ENCODE measurements at places on chromosomes 7 and 10.

- no peak for DNase-seq
Observed at GRCh38 chr10:131448171-131448570, 136.7 kb upstream of the TCERG1L start.

DNA sequence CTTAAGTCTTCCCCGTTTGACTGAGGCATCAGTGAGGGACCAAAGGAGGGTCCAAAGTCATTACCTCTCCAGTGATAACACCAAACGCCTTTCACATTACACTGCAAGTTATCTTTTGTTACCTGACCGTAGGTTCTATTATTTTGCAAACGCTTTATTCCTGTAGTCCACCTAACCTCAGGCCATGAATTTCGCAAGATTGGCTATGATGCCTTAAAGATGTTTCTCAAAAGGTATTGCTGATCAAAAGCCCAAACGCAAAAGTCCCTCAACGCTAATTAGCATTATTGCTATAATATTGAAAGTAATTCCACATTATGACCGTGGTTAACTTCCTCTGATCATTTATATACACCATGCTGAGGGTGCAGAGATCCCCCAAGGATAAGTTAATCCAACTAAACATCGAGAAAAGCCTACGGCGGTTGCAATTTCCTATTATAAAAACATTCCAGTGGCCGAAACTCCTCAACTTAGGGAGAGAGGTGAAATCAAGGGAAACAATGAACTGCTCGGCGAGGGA lies 649 bp downstream of the DNA2 start:
- no peak for DNase-seq

DNA sequence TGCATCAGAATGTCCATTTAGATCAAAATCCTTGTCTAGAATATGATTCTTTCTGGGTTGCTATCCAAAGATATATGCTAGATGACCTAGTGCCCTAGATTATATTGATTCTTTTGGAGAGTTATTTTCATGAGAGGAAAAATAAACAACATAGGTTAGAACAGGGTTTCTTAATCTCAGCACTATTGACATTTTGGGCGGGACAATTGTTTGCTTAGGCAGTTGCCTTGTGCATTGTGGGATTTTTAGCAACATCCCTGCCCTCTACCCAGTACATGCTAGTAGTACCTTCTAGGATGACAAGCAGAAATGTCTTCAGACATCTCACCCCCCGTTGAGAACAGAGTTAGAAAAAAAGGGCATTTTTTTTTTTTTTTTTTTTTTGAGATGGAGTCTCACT lies 25.1 kb upstream of the LAMB1 start:
- DNase-seq: no peak

DNA sequence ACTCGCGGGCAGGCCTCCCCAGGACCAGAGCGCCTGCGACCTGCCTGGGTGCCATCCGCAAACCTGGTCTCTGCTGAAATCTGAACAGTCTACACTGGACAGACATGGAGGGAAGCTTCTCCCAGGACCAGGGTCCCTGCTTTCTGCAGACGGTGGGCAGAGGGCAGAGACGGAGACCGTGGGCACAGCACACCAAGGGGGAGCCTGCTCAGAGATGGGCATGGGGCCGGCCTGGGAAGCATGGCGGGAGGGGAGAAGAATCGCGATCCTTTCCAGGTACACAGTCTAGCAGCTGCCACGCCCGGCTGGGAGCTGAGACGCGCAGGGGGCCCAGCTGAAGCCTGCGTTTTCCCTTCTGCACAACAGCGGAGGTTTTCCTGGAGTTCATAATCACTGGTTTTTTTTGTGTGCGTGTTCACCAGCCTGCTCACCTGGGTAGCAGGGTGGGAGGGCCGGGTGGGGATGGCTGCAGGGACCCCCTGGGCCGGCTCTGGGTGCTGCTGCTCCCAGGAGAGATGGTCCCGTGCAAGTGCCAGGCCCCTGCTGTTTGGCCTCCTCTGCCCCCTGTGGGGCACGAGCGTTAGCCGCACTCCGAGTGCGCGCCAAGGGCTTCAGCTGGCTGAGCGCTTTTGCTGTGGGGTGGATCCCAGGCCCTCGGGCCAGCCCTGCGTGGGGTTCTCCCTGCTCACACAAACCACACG lies 448.8 kb downstream of the DNAJB6 start:
- no peak for DNase-seq

Data from suppressor macrophage treated with lipopolysaccharide for 4 hours (primary cell).